ENCODE measurements at places on chromosomes 2 and 18.

DNA sequence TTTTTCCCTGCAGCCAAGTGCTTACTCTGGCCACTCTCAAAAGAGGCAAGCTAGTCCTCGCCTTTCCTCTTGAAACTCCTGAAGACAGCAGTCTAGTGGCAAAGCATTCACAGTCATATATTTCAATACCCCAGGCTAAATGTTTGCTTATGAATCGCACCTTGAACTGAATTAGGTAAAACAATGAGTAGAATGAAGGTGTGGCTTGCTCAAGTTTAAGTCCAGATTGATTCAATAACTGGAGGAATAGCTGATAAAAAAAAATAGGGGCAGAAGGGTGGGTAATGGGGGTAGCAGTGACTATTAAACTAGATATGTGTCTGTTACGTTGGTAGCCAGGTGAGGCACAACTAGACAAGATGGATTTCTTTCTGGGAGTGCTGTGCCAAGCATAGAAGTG lies 88.2 kb upstream of the EPB41L3 start:
- DNase-seq: no peak

GRCh38 chr2:15913146-15913545 lies 27.2 kb upstream of the MYCN start:
- no peak for DNase-seq

GRCh38 chr2:26324903-26325302 lies 21.0 kb upstream of the SELENOI start:
- no peak for DNase-seq

DNA sequence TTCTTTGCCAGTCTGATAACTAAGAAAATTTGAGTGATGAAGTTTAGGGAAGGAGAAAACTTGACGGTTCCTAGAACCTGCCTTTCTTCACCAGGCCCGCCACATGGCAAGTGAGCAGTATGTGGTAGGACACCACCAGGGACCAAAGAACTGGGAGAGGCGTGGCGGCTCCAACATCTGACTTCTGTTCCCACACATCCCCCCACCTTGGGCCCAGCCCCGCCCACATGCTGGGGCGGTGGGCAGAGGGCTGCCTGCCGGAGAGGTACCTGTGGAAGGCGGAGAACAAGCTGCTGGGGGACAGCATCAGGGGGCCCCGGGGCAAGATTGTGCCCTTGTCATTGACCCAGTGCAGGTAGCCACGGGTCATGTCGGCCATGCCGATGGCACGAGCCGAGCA lies 75.0 kb downstream of the EMILIN2 start:
- DNase-seq: no peak

DNA sequence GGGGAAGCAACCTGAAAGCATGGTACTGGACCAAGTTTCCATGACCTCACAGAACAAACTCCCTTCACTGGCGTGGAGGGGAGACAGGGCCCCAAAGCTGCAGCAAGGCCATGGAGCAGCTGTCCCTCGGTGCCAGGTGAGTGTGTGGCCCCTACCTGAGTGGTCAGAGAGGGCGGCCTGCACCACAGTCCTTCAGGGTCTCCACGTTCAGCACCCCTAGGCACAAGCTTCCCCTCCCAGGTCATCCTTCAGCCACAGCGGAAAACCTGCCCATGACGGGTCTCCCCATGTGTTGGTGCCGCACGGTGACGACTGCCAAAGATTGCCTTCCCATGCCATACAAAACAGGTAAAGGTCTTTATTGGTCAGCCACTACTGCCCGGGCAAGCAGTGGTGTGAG lies 201.6 kb downstream of the MGAT5 start:
- DNase-seq: no peak

DNA sequence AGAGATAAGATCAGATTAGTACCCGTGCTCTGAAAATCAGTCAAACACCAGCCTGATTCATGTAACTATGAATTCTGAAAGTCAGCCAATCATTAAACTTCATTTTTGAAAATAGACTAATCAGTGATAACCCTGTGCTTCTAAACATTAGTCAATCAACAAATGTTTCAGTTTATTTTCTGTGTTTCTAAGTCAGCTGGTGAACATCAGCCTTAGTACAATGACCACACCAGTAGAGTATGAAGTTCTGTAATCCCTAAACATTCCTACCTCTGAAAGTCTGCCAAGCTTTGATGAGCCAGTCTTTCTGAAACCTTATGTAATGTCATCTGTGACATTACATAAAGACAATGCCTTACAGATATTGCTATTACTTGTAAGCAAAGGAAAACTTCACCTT lies 807.4 kb upstream of the CRIM1 start:
- DNase-seq: no peak

GRCh38 chr18:59345556-59345955 lies 13.5 kb downstream of the LMAN1 start:
- no peak for DNase-seq

DNA sequence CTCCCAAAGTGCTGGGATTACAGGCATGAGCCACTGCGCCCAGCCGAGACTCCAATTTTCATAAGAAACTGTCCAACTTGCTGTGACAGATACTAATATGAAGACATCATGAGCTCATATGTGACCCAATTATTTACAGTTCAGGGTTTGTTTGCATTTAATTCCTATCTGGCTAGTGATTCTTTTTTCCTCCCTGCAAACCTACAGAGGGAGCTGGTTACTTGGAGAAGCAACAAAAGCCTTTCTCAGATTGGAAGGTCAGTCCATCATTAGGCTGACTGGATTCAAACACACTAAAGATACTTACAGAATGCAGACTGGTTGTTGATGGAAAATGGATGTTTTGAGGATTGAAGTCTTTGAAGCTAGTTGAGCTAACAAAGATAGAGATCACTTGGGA lies 176.4 kb downstream of the ANKRD44 start:
- no peak for DNase-seq

DNA sequence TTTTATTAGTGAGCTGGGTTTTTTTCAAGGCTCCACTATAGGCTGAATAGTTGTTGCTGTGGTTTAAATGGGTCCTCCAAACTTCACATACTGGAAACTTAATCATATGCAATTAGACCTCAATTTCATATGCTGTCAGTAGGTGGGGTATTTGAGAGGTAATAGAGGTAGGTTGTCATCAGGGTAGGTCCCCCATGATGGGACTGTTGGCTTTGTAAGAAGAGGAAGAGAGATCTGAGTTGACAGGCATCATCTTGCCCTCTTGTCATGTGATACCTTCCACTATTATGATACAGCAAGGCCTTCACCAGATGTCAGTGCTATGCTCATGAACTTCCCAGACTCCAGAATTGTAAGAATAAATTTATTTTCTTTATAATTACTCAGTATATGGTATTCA lies 819.4 kb downstream of the LRP1B start:
- no peak for DNase-seq

GRCh38 chr2:46580416-46580815 lies 101.1 kb downstream of the TMEM247 start:
- DNase-seq: no peak

DNA sequence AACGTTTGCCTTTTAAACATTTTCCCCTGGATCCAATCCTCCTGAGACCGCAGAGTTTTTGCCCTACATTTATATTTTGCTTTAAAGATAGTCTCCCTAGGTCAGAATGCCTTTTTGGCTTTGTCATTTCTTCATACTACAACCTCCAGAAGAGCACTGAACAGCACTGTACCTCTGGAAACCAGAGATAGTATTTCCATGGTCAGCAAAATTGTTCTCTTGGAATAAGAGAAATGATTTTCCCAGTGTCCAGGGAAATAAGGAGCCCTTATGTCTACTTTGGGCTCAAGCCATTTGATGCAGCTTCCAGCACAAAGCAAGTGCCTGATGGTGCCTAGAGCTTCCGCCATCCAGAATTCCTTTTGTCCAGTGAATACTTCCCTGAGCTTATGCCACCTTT lies 75.5 kb upstream of the SP5 start:
- no peak for DNase-seq

DNA sequence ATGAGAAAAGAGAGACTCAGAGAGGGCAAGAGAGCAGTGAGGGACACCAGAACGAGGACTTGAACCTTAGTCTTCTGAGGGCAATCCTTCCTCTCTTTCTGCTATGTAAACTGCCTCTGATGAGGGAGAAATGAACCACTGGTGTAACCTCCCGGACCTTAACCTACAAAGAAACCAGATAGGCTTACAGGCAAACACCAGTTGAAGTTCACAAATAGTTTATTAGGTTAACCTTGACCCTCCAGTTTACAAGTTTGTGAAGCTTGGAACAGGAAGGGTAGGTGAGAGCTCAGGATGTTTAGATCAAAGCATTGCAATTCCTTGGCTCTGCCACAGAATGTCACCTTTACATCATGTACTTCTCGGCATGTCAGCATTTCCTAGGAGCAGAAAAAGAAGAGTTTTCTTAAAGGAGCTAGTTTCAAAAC lies 486.4 kb upstream of the SPRED2 start:
- no peak for DNase-seq

DNA sequence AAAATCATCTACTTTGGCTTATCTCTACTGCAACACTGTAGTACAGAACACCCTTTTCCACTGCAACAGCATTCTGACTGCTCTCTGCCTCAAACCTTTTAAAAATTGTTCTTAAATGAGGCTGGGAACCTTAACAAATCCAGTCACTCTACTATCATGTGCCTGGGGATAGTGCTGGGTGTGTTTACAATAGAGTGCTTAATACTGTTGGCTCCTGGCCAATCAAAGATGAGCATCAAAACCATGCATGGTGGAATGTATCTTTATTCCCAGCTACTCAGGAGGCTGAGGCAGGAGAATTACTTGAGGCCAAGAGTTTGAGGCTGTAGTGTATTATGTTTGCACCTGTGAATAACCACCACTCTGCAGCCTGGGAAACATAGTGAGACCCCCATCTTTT lies 7.4 kb downstream of the ANKAR start:
- no peak for DNase-seq

DNA sequence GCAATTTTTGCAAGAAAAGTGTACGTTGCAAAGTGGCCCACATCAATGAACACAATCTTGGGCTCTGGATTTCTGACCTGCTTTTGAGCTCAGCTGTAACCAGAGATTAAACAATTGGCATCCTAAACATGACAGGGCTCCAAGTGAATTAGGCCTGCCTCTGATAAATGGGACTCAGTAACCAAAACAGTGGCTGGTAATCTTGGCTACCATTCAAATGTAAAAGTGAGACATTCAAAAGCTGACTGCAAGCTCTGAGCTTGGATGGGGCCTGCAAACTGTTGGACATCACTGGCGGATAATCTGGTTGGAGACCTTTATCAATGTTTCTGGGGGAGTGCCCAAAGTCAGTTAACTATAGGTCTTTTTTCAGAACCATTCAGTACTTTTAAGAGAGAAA lies 160.7 kb downstream of the RAB3GAP1 start:
- DNase-seq: no peak

GRCh38 chr2:172698041-172698863 lies 37.4 kb upstream of the RAPGEF4 start:
- no peak for DNase-seq

DNA sequence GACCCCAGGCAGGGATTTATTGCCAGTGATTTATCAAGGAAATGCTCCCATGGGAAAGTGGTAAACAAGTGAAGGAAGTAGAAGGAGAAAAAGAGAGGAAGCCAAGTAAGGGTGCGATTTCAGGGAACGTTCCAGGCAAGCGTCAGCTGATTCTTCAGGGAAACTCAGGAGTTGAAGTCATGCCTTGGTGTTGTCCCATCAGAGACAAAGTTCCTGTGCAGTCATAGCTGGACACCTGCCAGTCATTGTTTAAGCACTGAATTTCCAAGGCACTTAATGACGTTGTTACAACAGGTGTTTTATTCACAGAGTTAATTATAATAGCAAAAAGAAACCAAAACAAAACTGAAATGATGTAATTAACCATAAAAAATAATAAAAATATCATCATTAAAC lies 381.8 kb upstream of the CRIM1 start:
- DNase-seq: no peak

DNA sequence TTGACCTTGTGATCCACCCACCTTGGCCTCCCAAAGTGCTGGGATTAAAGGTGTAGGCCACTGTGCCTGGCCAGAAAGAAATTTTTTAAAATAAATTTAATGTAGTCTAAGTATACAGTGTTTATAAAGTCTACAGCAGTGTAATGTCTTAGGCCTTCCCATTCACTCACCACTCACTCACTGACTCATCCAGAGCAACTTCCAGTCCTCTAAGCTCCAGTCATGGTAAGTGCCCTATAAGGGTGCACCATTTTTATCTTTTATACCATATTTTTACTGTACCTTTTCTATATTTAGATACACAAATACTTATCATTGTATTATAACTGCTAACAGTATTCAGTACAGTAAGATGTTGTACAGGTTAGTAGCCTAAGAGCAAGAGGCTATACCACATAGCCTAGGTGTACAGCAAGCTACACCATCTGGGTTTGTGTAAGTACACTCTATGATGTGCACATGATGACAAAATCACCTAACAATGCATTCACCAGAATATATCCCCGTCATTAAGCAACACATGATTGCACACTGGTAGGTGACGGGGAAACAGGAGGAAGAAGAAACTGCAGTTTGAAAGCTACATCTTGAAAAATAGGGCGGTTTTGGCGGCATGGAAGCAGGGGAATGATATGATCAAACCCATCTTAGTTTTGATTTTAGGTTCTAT lies 105.1 kb upstream of the ITGB6 start:
- no peak for DNase-seq

DNA sequence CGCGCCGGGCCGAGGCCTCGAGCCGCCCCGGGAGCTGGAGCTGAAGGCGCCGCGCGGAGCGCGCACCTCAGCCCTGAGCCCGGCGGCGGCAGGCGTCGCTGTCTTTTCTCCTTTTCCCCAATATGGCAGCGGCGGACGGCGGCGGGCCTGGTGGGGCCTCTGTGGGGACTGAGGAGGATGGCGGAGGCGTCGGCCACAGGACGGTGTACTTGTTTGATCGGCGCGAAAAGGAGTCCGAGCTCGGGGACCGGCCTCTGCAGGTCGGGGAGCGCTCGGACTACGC lies 369 bp downstream of the SMCHD1 start:
- DNase-seq: no peak

- DNase-seq: no peak
These were observed 179.8 kb downstream of the SEPTIN10 start for GRCh38 chr2:109433926-109434325.

DNA sequence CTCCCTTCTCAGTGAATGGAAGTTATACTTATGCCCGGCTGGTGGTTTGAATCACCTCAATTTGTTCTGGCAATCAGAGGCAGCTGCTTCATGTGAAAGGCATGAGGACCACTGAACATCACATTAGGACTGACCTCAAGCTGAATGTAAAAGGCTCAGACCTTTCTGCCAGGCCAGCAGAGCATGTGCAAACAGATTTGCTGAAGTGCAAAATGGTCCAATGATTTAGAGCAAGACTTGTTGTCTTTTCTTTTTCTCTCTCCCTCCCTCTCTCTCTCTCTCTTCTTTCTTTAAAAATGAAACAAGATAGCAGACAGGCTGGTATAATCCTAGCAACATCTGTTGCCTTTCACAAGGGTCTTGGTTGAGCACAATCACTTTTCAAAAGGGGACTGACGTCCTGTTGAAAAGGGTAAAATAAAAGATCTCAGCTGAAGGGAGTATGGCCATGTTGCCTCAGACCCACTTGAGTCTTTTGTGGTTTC lies 13.3 kb upstream of the CDH7 start:
- no peak for DNase-seq

GRCh38 chr2:219661955-219662395 lies 34.5 kb downstream of the SLC4A3 start:
- no peak for DNase-seq

DNA sequence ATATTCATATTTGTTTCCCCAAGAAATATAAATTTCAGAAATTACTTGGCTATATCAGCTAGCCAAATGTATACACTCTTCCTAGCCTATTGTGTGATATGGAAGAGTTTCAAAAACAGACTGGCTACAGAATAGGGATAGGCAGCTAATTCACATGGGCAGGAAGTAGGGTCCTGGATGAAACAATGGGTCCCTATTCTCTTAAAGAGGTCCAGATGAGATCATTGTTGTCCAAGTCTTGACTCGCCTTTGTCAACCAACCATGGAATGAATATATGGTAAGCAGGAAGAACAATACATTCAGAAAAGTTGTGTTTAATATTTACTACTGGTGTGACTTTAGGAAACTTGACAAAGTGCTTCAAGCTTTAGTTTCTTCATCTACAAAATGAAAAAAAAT lies 319.9 kb downstream of the NBAS start:
- DNase-seq: no peak

All from T-helper 17 cell (primary cell).